ENCODE measurements at places on chromosomes 11 and 22.

DNA sequence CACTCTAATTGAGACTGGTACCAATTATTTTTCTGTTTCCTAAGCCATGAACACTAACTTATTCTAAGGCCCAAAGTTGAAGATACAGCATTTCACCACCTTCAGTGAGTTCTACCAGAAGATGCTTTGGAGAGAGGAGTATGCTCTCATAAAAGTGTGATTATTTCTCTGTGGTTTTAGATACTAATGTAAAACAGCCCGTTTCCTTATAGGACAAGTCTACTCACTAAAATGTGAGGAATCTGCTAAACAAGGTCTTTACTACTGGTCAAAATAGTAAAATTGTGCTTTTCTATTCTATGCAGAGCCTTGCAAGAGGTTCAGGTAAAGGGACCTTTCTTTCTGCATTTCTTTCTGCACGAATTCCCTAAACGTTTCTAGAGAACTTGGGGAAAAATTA, 2.4 kb downstream of the LGR4 start:
- no peaks in the 10 kb centered on the region for H3K36me3 ChIP-seq
- peaks cover 58% of the 10 kb centered on the region for H3K4me1 ChIP-seq
- no peak overlapping the region for H3K4me3 ChIP-seq
- H3K27me3 ChIP-seq = no peaks in the 10 kb centered on the region
- H3K27ac ChIP-seq = no peak overlapping the region

DNA sequence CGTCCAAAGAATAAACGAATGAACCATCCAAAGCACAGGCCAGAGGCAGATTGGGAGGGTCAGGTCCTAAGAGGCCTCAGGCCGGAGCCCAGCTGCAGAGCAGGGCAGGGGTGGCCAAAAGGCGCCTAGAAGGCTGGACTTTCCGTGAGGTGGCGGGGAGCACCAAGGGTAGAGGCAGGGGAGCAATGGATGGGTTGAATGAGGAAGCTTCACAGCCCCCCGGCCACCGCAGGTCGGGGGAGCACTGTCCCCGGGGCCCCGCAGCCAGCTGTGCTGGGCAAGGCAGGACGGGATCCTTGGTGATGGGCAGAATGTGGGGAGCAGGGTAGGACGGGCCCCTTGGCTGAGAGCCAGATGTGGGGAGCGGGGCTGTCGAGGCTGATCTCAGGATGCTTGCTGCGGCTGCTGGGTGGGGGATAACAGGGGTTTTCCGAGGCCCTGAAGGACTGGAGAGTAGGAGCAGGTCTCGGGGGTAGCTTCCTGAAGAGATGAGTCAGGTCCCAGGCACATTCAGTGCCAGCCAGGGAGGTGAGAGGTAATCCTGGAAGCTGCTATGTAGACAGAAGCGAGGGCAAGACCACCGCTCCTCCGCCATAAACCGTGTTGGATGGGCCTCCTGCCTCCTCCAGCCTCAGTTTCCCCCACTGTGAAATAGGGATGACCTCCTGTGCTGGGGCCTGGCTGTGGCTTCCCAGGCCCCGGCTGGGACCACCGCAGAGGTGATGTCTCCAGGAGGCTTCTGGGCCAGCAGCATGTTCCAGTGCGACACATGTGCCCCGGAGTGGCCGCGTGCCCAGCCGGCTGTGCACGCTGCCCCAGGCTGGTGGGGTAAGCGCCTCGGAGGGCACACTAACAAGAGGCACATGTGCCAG, 34.6 kb upstream of the KCNQ1OT1 start:
- H3K36me3 ChIP-seq = no peaks in the 10 kb centered on the region
- H3K4me1 ChIP-seq = peaks cover 21% of the 10 kb centered on the region
- no peak overlapping the region for H3K27ac ChIP-seq

GRCh38 chr11:92249156-92249753, 24.6 kb downstream of the FAT3 start:
- no peak for DNase-seq
- no peak overlapping the region for H3K27ac ChIP-seq
- H3K36me3 ChIP-seq = no peaks in the 10 kb centered on the region

DNA sequence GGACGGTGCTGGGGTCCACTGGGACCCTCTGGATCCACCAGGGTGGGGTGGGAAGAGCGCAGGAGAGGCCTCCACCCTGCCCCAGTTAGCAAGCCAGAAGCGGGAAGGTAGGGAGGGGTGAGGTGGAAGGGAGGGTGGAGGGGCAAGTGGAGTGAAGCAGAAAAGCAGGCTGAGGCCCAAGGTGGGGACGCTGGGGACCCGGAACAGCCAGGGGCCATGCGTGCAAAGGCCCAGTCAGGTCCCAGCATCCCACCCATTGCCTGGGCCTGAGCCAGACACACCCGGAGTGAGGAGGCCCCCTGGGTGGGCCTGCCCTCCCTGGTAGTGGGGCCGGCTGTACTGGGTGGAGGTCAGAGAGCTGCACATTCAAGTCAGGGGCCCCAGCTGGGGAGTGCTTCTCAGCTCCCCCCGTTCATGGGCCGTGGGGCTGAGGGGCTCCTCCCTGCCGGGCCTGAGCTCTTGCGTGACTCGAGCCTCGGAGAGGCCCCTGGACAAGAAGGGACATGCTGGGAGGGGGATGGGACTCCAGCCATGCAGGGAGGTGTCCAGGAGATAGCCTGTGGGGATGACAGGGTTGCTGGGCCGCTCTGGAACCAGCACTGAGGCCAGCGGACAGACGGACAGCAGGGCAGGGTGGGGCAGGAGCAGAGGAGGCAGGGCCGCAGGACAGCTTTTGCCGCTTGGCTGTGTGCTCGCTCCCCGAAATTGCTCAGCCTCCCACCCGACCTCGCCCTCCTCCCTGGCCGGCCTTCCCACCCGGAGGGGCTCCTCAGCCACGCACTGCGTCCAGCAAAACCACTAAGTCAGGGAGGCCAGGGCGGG, 7.7 kb downstream of the TNNT3 start:
- no peaks in the 10 kb centered on the region for H3K27me3 ChIP-seq
- H3K36me3 ChIP-seq = no peaks in the 10 kb centered on the region

DNA sequence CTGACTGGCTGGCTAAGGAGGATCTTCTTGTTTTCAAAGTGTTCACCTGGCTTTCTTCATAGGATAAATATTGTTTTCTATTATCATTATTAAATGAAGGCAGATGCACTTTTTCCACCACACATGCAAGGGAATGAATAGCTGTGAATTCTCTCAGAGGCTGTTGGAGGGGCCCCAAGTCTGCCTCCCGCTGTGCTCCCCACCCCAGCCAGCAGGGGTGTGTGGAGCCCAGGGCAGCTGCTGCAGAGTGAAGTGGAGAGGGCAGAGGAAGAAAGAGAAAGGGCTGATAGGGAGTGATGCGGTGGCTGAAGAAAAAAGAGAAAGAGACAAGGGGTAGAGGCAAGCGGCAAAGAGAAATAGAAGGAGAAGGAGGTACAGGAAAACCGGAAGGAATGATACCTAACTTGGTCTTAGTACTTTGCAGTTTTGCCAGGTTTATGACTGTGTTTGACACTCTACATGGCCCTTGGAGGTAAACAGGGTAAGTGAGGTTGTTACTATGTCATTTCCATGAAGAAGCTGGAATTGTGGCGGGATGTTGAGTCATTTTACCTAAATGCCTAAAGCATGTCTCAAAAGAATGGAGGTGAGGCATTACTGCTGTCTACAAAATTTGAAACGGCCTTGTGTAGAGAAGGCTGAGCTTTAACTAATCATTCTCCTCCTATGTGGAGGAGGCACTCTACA, 145.7 kb upstream of the B3GAT1 start:
- no peaks in the 10 kb centered on the region for H3K36me3 ChIP-seq
- no peaks in the 10 kb centered on the region for H3K4me1 ChIP-seq
- no peak for DNase-seq
- no peaks in the 10 kb centered on the region for H3K27me3 ChIP-seq
- no peak overlapping the region for H3K4me3 ChIP-seq

GRCh38 chr11:24348908-24349307, 147.9 kb upstream of the LUZP2 start:
- no peak for DNase-seq
- no peaks in the 10 kb centered on the region for H3K4me1 ChIP-seq
- no peaks in the 10 kb centered on the region for H3K27me3 ChIP-seq
- no peak overlapping the region for H3K4me3 ChIP-seq
- no peaks in the 10 kb centered on the region for H3K36me3 ChIP-seq
